ENCODE measurements at places on chromosomes 11 and 22.

DNA sequence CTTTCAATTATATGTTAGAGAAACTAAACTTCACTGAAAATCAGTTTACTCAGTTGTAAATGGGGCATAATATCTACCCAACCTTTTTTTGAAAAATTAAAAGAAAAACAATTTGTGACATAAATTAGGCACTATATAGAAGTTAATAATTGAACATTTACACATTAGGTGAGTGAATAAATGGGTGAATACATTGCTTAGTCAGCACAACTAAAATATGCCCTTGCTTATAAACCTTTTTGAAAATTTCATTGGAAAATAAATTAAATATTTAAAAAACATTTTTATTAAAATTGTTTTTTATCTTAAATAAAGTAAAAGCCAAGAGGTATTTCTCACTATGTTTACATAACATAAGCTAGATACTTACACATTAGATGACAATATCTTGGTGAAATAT lies 994.5 kb upstream of the TENM4 start:
- no peak for DNase-seq

GRCh38 chr22:20436768-20437612 lies 635 bp downstream of the SCARF2 start:
- no peak for DNase-seq

GRCh38 chr22:24037851-24038765 lies 27.0 kb downstream of the CABIN1 start:
- DNase-seq, result no peak

DNA sequence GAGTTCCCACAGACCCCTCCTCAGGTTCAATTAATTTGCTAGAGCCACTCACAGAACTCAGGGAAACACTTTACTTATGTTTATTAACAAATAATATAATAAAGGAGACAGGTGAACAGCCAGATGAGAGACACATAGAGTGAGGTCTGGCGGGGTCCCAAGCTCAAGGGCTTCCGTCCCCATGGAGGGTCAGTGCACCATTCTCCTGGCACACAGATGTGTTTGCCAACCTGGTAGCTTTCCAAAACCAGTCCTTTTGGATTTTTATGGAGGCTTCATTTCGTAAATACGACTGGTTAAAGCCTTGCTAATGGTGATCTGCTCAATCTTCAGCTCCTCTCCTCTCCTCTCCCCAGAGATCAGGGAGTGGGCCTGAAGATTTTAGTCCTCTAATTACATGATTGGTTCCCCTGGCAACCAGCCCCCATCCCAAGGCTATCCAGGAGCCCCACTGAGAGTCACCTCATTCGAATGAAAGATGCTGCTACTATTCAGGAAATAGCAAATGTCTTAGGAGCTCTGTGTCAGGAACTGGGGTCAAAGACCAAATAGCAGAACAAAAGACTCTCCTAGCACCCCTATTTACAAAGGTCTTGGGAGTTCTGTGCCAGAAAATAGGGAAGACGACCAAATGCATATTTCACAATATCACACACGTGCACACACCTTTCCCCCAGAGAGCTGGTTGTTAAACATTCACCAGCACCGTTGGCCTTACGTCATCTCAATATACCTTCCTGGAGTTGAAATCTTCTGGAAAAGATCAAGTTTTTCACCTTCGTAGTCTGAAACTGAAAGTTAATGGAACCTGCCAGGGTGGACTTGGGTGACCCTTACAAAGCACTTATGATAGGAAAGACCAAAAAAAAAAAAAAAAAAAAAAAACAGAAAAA lies 23.8 kb upstream of the CAPRIN1 start:
- no peak for DNase-seq

DNA sequence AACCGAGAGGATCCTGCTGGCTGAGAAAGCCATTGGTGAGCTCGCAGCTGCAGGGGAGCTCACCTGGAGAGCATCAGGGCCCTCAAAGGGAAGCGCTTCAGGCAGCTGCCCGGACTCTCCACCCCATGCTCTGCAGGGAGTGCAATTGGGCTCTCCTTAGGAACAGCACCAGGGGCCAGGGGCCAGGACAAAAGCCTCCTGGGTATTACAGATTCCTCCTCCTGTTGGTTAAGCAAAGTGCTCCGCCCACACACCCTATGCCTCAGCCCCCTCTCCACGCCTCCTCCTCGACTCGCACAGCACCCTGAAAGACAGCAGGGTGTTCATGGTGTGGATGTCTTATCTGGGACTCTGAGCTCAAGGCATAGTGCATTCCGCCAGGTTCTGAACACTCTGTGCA lies 139.9 kb downstream of the SHANK2 start:
- DNase-seq, result no peak

- no peak for DNase-seq
Observed at GRCh38 chr11:39434466-39434865, 2025.0 kb downstream of the LRRC4C start.

- DNase-seq, result no peak
Observed at GRCh38 chr11:86876716-86877234, 76.4 kb downstream of the PRSS23 start.

DNA sequence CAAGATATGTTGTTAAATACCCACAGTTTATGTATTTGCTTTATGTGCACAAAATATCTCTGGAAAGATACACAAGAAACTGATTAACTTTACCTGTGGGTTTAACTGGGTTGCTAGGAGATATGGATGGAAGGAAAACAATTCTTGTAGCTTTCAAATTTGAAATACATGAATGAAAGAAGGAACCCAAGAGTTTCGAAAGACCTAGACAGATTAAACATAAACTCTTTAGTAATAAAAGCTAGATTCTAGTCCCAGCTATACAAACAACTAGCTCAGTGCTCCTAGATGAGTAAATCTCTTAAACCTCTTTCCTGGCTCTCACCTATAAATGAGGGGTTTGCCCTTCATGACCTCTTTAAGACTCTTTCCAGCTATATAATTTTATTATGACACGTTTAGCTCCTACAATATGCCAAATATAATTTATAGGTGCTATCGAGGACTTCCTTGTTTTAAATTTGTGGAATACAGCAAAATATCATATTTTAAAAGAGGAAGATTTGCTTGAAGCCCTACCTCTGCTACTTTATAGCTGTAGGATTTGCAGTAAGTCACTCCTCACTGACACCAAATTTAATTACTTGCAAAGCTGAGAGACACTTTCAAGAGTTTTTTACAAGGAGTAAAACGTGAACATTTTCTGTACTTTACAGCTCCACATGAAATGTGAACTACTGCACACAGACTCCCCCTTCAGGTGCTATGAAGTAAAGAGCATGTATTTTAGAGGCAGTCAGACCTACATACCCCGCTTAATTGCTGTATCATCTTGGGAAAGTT lies 50.7 kb downstream of the RRAS2 start:
- no peak for DNase-seq

DNA sequence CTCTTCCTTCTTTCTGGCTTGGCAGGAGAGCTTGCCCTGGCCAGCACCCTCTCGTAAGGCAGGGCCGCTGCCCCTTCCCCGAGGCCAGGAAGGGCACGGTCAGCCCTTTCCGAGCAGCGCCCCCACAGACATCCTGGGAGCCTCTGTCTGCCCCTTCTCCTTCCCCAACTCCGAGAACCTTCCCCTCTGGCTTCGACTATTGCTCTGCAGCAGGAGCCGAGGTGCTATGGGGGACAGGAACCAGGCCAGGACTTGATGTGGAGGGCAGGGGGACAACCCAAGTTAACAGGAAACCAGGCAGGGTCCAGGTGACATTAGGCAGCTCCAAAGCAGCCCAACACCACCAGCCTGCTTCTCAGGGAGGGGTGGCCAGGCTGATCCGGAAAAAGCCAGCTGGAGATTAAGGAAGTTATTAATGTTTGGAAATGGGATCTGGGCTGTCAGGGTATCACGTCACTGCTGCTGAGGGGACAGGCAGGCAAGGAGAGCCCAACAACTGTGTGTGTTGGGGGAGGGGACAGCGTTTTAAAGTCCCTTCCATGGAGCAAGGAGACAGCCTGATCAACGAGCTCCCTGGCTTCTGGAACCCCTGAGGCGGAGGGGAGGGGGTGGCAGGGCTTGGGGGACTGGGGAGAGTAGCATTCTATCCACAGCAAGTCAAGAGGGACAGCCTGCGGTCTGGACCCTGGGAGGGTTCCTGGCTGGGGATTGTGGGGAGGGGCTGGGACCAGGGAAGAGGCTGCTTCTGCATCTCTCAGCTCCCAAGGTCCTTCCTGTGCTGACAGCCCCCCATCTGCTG lies 27.3 kb downstream of the SYT7 start:
- DNase-seq, result no peak

Measured in stimulated activated CD4-positive, alpha-beta T cell treated with anti-CD3 and anti-CD28 coated beads, Interleukin-12 subunit alpha, Interleukin-12 subunit beta, amount 100 ng/mL, for 24 hours (primary cell).